ENCODE measurements at places on chromosomes 2 and 18.

DNA sequence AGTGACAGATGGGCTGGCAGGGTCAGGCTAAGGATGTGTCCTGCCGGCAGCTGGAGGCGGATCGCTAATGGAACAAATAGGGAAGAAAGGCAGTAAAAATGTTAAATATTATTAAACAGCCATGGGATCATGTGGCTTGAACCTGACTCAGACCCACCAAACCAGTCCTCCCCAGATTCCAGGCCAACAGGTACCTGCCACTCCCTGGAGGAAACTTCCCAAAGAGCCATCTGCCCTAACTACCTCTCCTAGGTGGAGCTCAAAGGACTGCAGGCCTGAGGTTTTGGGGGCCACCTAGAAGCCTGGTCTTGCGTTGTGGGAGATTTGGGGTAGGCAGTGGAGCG is 34.3 kb downstream of the CIB4 start:
- no peak for DNase-seq

- no peak for DNase-seq
Observed at GRCh38 chr2:72913486-72914205, 3.7 kb upstream of the EMX1 start.

DNA sequence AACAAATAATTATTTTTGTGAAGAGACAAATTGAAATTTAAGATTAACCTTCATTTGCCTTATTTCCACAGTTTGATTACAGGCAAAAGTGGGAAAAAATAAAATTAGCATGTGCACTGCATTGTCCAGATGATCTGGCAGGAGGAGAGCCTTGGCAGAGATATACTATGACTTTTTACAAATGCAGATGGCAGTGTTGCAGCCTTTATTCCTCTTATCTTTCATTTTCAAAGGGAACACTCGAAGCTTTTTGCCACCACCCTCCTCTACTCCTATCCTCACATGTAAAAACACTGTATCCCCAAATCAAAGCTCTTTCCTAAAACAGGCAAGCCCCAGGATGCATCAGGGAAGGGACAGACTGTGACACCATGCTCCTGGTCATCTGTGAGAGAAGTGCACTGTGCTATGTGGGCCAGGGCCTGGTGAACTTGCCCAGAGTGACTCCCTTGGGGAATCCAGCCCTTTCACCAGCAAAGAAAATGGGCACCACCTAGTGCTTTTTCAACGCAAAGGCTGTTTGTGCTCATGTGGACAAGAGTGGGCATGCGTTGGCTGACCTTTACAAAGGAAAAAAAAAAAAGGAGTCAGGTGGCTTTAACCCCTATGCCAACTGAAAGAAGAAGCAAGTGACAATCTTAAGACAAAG is 74.7 kb upstream of the ETAA1 start:
- DNase-seq: peak; percentile 20

DNA sequence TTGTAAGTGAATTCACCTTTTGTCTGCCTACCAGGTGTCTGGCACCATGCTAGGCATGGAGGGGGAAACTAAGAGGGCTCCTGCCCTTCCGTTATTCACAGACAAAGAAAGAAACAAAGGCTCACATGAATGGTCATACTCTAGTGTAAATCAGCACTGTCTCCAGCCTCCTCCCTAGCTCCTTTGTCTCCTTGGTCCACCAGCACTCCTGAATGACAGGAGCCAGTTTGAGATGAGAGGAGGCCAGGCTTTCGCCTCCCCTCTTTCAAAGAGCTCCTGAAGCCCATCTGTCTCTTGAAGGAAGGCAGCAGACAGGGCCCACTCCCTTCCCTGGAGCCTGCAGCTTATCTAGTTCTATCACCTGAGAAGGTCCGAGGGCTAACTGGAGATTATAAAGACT is 18.7 kb downstream of the SATB2 start:
- DNase-seq: no peak

DNA sequence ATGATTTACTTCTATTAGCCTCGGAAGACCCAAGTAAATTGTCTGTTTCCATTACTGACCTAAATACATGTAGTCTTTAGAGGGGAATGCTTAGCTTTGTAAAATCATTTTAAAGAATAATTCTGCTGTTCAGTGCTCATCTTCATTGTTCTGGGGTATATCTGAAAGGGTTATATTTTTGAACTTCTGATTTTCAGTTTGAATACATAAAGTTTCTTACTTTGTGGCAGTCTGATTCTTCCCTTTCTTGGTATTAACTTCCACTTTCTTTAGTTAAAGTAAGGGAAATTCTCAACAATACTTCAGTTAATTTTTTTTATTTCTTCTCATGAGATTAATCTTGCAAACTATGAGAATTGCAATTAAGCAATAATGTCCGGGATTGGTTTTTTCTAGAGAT is 148.4 kb downstream of the DOCK10 start:
- DNase-seq: no peak

DNA sequence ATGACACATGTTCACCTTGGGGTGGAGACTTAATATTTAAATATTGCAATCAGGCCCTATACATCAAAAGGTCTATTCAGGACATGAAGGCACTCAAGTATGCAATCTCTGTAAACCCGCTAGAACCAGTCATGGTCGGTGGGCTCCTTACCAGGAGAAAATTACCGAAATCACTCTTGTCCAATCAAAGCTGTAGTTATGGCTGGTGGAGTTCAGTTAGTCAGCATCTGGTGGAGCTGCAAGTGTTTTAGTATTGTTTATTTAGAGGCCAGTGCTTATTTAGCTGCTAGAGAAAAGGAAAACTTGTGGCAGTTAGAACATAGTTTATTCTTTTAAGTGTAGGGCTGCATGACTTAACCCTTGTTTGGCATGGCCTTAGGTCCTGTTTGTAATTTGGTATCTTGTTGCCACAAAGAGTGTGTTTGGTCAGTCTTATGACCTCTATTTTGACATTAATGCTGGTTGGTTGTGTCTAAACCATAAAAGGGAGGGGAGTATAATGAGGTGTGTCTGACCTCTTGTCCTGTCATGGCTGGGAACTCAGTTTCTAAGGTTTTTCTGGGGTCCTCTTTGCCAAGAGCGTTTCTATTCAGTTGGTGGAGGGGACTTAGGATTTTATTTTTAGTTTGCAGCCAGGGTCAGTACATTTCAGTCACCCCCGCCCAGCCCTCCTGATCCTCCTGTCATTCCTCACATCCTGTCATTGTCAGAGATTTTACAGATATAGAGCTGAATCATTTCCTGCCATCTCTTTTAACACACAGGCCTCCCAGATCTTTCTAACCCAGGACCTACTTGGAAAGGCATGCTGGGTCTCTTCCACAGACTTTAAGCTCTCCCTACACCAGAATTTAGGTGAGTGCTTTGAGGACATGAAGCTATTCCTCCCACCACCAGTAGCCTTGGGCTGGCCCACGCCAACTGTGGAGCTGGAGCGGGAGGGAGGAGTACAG is 108.1 kb downstream of the XRCC5 start:
- DNase-seq: peak; percentile 64

Measured in fibroblast of skin of abdomen (primary cell).